ENCODE measurements at places on chromosomes 3 and 15. TPM values are rescaled to one million over a fixed set of nuclear protein-coding genes. Genes with fewer than 3 reads are reported as not detected.

UROC1 gene
- not detected for total RNA-seq

TMEM207 gene
- total RNA-seq = not detected

KNL1 gene
- 6.5 TPM for total RNA-seq

PIF1 gene
- 18.8 TPM for total RNA-seq

GP9 gene
- not detected for total RNA-seq

GRK7 gene
- total RNA-seq = not detected

CCK gene
- total RNA-seq = 1.1 TPM

CEP19 gene
- total RNA-seq = 2.7 TPM

GCNT3 gene
- total RNA-seq = 158 TPM

SMAD3 gene
- 148 TPM for total RNA-seq

ALDH1A3 gene
- total RNA-seq = 16.5 TPM

FOXB1 gene
- total RNA-seq = not detected

STRA6 gene
- 72.6 TPM for total RNA-seq

C2CD4A gene
- total RNA-seq = 0.19 TPM

MRPL47 gene
- 43.6 TPM for total RNA-seq

ZBBX gene
- not detected for total RNA-seq

ASB14 gene
- not detected for total RNA-seq

LMAN1L gene
- not detected for total RNA-seq

SH2D7 gene
- total RNA-seq = not detected

SLTM gene
- total RNA-seq = 66.1 TPM

TM4SF1 gene
- total RNA-seq = 1,500 TPM
